ENCODE measurements at places on chromosomes 12 and 14.

DNA sequence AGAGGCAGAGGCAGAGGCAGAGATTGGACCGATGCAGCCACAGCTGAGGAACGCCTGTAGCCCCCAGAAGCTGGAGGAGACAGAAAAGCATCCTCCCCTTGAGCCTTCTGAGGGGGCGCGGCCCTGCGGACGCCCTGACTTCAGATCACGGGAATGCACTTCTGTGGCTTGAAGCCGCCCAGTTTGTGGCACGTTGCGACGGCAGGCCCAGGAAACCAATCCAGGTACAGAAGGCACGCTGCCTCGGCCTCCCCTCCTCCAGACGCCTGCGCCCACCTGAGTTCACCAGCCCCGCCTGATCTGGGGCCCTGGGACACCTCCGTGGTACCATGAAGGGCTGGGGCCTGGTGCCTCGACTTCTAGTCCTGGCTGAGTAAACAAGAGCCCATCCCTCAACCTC, 82.0 kb downstream of the NCOR2 start:
- no peak for DNase-seq

DNA sequence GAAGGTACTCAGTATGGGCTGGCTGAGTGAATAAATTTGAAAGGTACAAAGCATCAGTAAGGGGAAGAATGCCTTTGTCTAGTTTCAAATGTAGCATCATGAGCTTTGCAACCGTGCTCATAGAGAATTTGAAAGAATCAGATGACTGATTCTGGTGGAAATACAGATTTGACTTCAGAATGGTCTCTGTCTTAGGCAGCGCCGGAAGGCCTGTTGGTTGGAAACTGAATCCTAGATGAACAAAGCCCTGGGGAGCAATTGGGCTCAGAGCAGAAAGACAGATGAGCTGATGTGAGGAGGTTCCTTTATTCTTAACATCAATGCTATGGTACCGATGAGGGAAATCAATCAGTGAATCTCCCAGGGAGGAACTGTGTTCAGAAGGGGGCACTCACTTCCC, 137.3 kb downstream of the SNAPC1 start:
- no peak for DNase-seq

DNA sequence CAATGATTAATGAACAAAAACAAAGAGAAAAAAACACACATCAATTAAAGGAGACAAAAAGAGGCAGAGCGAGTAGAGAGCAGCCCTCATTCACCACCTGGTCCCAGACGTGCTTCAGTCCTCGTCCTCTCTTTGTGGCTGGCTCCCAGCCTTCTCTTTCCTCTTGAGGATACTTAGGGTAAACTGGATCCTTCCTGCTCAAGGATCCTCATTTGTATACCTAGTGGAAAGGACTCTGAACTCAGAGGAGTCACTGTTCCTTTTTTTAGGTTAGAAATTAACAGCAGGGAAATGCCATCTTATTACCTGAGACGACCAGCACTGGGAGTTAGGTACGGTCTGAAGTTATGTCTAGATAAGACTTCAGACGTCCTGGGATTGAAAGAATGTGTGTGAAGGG, 9.7 kb downstream of the MLEC start:
- DNase-seq: no peak

GRCh38 chr14:65329911-65330310, 82.6 kb upstream of the FUT8 start:
- DNase-seq: no peak

DNA sequence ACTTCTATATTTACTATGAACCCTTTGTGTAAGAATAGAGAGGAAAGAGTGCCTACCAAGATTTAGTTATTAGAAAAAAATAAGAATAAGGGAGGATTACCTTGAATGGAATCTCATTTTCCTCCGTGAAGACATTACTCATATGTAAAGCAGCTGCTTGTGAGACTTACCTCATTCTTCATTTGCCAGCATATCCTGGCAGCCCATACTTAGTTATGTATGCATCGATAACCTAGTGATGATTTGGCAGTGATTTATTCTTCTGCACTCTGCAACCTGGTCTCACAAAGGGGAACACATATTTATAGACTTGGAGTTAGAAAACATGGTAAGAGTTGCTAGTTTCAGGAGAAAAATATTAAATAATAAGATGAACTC, 56.8 kb downstream of the LRFN5 start:
- DNase-seq: no peak

GRCh38 chr12:87323369-87323768, 705.8 kb downstream of the C12orf50 start:
- DNase-seq: no peak

DNA sequence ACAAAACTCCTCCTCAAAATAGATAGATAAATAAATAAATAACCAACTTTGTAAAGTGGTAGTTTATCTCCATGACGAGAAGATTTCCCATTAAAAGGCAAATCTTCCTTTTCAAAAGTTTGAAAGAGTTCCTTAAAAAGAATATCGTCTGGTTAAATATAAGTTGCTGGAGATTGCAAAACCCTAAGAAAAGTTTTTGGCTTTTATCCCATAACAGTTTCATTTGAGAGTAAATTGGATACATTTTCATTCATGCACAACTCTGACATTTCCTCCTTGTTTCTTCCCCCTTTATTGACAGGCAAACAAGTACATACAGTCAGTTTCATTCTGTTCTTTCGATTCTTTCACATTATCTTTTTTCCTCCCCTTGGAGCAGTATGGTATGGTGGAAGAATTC, 45.4 kb upstream of the BTG1 start:
- DNase-seq: no peak
